Cardiac atrium fibroblast (primary cell): ENCODE measurements at places on chromosomes 2 and 18. TPM values are rescaled to one million over a fixed set of nuclear protein-coding genes. Genes with fewer than 3 reads are reported as not detected.

Gene COLEC11
- total RNA-seq = 25.6 and 47.5 TPM in 2 replicates

Gene MALL
- 7.3 and 8.5 TPM in 2 replicates for total RNA-seq

Gene KCNF1
- under 0.01 TPM in 1 of 2 replicates, not detected in the other for total RNA-seq

Gene ABCB11
- under 0.01 and 0.65 TPM in 2 replicates for total RNA-seq

Gene DNAJC5G
- total RNA-seq = not detected in 2 replicates
